T-helper 17 cell (primary cell): ENCODE measurements at places on chromosomes 13 and 19.
A peak's percentile ranks its signal among the peaks of the same experiment; 100 is the strongest.

DNA sequence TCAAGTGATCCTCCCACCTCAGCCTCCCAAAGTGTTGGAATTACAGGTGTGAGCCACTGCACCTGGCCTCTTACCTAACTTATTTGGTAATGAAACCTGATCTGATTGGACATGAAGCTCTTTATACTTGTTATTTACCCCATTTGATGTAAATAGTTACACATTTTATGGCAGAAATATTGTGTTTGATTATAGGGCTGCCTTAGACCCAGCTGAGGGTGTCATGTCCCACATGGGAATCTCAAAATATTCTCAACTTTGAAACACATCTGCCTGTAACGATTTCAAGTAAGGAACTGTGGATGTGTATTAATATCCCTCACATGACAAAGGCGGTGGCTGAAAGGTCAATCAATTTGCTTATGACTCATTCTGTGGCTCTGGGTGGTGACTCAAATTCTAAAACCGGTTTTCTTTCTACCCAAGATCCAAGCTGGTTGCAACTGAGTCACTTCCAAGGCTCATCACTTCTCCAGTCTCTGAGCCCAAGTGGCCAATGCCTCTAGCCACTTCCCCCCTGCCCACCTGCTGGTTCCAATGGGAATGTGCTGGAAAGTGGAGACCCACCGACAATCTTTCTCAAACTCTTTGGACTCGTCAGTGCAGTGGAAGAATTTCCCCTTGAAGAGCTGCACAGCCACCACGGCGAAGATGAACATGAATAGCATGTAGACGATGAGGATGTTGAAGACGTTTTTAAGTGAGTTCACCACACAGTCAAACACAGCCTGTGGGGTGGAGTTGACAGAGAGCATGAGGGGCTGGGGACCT lies 110.9 kb downstream of the IER2 start:
- H3K4me3 ChIP-seq: no peak overlapping the region
- H3K4me1 ChIP-seq: peaks cover 9% of the 10 kb centered on the region
- peak overlapping the region; percentile 14 for H3K27ac ChIP-seq
- DNase-seq: no peak

DNA sequence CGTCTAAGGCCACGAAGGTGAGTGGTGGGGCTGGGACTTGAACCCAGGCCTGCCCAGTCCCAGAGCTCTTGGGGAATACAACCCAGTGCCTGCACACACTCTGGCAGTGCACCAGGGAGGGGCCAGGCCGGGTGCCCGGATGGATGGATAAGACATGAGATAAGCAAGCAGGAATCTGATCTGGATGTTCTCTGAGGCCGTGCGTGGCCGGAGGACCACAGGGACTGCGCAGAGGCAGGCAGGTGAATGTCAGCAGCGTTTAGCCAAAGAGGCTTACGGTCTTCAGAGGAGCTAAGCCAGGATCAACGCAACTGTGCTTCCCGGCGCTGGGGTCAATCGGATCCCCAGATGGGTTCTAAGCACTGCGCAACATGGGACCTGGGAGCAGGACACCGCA lies 1.5 kb downstream of the ZNF787 start:
- H3K4me1 ChIP-seq: peaks cover 30% of the 10 kb centered on the region
- H3K4me3 ChIP-seq: peak overlapping the region; percentile 90
- H3K27me3 ChIP-seq: no peaks in the 10 kb centered on the region
- no peaks in the 10 kb centered on the region for H3K36me3 ChIP-seq

DNA sequence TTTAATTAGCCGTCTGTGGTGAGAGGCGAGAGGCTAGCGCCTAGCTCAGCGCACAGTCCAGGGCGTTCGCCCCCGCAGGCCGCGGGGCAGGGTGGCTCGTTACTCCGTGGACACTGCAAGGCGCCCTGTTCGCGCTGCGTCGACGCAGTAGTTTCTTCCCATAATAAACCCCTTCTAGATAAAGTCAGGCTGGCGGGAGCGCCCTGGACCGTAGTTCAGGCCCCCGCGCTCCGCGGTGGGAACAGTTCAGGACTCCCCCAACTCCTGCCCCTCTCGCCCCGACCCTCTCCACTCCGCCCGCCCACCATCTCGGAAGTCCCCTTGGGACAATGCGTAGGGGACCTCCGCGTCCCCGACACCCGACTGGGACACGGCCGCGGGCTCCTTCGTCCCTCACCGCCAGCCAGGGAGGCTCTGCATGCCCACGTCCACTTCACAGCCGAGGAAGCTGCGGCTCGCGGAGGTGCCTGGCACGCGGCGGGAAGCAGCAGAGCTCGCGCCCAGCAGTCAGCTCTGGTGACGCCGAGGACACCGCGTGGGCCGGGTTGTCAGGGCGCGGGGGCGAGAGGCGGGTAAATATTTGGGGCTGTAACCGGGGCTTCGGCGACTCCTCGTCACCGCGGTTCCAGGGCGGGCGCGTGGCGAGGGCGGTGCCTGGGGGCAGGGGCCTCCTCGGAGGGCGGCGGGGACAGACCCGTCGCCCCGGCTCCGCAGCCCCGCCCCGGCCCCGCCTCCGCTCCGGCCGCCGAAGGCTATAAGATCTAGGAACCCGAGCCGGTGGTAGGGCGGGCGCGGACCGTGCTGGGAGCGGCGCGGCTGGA lies at the start of gene RGCC:
Gene RGCC, plus strand, starts transcription at position 783 of the 821 bp plus-strand sequence. CDS start 158 bp downstream, outside the sequence.
- H3K36me3 ChIP-seq: peaks cover 11% of the 10 kb centered on the region
- peak within 1 kb of the TSS; percentile 96 for H3K4me3 ChIP-seq
- H3K4me1 ChIP-seq: peaks cover 41% of the 10 kb centered on the region
- peak within 1 kb of the TSS; percentile 94 for H3K27ac ChIP-seq
- no peaks in the 10 kb centered on the region for H3K27me3 ChIP-seq

GRCh38 chr19:12777217-12778016 lies 2.1 kb upstream of the HOOK2 start:
- peak; percentile 81 for DNase-seq
- no peaks in the 10 kb centered on the region for H3K27me3 ChIP-seq
- peak overlapping the region; percentile 96 for H3K27ac ChIP-seq
- peaks cover 2% of the 10 kb centered on the region for H3K36me3 ChIP-seq
- peak overlapping the region; percentile 92 for H3K4me3 ChIP-seq

GRCh38 chr19:22144394-22144793 lies 52.4 kb downstream of the ZNF676 start:
- H3K4me3 ChIP-seq: no peak overlapping the region
- H3K27me3 ChIP-seq: no peaks in the 10 kb centered on the region
- no peak overlapping the region for H3K27ac ChIP-seq
- H3K4me1 ChIP-seq: no peaks in the 10 kb centered on the region
- H3K36me3 ChIP-seq: no peaks in the 10 kb centered on the region
- no peak for DNase-seq
